ENCODE measurements at places on chromosomes 16 and 17. TPM values are rescaled to one million over a fixed set of nuclear protein-coding genes. Genes with fewer than 3 reads are reported as not detected.

- DNase-seq, result no peak
These were observed 10.3 kb downstream of the C16orf86 start for GRCh38 chr16:67676939-67677338.

- peak; percentile 90 for DNase-seq
These were observed 43.9 kb upstream of the TNRC6C start for GRCh38 chr17:77914385-77915254.

DNA sequence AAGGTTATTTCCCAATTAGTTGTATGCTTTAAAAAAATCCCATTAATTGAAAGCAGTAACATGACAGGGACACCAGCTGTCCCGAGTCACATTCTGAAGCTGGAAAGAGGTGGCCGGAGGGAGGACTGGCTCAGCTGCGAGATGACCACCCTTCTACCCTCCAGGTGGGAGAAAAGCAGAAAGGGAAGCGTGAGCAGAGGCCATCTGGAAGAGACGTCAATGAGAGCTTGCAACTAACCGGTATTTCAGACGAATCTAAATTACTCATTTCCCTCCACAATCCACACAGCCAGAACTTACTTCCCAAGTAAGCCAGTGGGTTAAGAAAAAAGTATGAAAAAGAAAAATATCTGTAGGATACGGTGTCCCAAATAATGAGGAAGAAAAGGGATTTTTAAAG lies 28.5 kb upstream of the SLC38A8 start:
- no peak for DNase-seq

DNA sequence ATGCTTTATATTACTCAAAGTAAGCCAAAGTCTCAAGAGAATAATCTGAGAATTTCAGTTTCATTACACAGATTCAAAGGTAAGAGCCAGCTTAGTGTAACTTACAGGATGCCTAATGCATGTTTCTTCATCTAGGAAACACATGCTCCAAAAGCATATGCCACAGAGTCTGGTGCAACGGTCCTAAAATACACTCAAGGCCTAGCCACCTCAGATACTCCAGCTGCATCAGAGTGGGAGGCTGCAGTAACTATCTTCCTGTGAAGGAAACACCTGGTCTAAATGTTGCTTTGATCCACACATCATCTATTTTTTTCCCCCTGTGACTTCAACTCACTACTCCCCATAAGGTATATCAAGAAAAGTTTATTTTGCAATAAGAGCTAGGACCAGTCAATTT lies 51.6 kb upstream of the CORO6 start:
- no peak for DNase-seq

GRCh38 chr16:85635545-85636140 lies 22.5 kb downstream of the GSE1 start:
- no peak for DNase-seq

- peak; percentile 37 for DNase-seq
These were observed 15.7 kb downstream of the SLC16A3 start for GRCh38 chr17:82244413-82245133.

- peak; percentile 82 for DNase-seq
These were observed 174.8 kb downstream of the PRKCB start for GRCh38 chr16:24010440-24011089.

GRCh38 chr17:1920948-1921351 lies 91.1 kb downstream of the RPA1 start:
- no peak for DNase-seq

GRCh38 chr17:60887614-60888028 lies 210.0 kb downstream of the BCAS3 start:
- no peak for DNase-seq

- no peak for DNase-seq
These were observed 60.8 kb downstream of the WDR45B start for GRCh38 chr17:82587234-82588086.

GRCh38 chr16:97822-98221 lies 19.8 kb downstream of the MPG start:
- no peak for DNase-seq

DNA sequence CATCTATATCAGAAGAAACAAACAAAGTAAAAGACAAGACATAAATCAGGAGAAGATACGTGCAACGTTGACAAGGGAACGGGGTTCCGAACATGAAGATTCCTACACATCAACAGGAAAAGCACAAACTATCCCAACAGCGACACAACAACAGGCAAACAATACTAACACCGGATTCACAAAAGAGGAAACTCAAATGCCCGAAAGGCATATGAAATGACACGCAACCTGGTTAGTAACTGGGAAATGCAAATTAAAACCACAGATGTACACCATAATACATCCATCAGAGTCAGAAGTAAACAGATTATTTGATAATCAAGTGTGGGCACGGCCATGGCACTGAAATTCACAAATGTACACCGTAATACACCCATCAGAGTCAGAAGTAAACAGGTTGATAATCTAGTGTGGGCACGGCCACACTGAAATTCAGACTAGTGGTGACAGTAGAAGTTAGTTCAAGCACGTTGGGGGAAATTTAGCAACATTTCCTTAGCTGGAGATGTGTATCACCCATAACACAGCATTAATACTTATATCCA lies 171.9 kb upstream of the RPH3AL start:
- no peak for DNase-seq

RPRML gene
- total RNA-seq, result not detected

SCNN1G gene
- 11.5 TPM for total RNA-seq

DPEP2 gene
- 3.1 TPM for total RNA-seq

SDR42E2 gene
- not detected for total RNA-seq

ZNF750 gene
- 0.25 TPM for total RNA-seq

MRPS7 gene
- total RNA-seq, result 46.4 TPM

OR3A3 gene
- total RNA-seq, result not detected
